ENCODE measurements at places on chromosomes 13 and 19. TPM values are rescaled to one million over a fixed set of nuclear protein-coding genes. Genes with fewer than 3 reads are reported as not detected.

The MEDAG gene
- total RNA-seq = 0.23 TPM

The CYP4F8 gene
- not detected for total RNA-seq

The OR7A5 gene
- not detected for total RNA-seq

The MEX3D gene
- 8.4 TPM for total RNA-seq

The CYP2A13 gene
- total RNA-seq = not detected

The ZNF135 gene
- total RNA-seq = not detected

All from A549 treated with RU486 at 1 μM for 4 hours (cell line).